NCI-H446 treated with DMSO at 0.1 percent for 48 hours (cell line): ENCODE measurements at places on chromosomes 7 and 10.

DNA sequence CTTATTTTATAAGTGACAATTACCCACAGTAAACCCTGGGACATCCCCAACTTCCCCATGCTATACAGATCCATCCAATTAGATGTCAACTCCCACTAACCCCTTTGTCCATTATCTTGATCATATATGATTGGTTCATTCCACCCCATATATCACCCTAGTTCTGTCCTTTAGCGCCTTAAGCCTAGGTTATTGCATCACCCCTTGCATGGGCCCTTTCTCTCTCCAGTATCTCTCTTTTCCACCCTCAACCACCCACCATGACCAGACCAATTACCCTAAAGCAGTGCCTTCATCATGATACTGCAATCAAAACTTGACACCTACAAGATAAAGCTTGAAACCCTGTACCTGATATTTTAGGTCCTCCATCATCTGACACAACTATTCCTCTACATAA lies 37.9 kb upstream of the GATAD1 start:
- DNase-seq = no peak

DNA sequence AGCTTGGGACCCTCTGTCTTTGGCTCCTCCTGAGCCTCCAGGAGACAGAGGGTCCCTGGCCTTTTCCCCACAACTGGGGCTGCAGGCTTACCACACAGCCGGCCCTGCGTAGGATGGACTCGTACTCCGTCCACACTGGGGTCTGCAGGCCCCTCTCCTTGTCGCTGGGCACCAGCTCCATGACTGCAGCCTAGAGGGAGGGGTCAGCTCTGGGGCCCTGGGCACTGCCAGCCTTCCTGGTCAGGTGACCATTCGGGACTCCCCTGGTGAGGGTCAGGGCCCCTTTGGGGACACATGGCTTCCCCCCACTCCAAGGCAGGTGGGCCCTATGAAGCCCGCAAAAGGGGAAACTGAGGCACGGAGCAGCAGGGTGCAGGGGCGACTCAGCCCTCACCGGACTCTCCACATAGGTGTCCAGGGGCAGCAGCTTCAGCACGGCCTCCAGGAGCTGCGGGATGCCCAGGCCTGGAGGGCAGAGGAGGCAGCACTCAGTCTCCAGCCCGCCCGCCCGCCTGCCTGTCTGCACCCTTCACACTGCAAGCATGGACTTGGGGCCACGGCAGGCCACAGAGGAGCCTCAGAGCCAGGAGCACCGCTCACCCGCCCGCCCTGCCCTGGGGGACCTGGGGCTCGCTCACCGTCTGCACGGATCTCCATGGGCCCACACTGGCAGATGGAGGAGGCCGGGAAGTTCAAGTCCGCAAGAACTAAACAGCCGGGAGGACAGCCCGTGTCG lies 1.1 kb downstream of the FUOM start:
- DNase-seq = no peak

DNA sequence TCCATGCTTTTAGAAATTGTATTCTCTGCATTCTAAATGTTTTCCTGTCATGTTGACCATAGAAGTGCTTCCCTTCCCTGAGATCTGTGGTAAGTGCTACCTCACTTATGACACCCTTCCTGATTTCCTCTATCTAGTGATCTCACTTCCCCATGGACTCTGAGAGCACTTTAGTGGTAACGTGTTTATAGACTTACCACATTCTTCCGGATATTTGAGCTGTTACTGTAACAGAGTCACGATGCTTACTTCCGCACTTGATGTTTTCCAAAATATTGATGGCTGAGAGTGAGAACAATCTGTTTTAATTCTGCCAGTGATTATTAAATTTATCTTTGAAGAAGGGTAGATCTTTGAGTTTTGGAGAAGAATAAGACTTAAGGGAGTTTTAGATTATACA lies 60.1 kb upstream of the NAMPT start:
- no peak for DNase-seq

- no peak for DNase-seq
Measured at GRCh38 chr10:104090611-104091010, 4.9 kb upstream of the COL17A1 start.

DNA sequence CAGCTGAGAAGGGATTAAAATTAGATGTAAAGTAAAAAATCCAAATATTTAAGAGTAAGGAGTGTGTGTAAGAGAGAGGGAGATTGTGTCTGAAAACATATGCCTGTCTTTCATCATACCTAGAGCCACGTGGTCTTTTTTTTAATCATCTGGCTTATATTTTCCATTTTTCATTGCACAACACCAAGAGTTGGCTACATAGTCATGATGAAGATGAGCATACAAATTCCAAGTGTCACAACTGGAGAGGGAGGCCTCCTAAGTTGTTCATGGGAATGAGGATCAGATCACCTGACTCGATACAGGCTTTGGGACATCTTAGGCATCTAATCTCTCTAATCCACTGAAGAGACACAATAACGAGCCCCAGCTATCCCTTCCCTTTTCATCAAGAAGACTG lies 47.2 kb upstream of the CCDC3 start:
- no peak for DNase-seq

GRCh38 chr7:16066805-16067459 lies 354.4 kb downstream of the CRPPA start:
- no peak for DNase-seq

DNA sequence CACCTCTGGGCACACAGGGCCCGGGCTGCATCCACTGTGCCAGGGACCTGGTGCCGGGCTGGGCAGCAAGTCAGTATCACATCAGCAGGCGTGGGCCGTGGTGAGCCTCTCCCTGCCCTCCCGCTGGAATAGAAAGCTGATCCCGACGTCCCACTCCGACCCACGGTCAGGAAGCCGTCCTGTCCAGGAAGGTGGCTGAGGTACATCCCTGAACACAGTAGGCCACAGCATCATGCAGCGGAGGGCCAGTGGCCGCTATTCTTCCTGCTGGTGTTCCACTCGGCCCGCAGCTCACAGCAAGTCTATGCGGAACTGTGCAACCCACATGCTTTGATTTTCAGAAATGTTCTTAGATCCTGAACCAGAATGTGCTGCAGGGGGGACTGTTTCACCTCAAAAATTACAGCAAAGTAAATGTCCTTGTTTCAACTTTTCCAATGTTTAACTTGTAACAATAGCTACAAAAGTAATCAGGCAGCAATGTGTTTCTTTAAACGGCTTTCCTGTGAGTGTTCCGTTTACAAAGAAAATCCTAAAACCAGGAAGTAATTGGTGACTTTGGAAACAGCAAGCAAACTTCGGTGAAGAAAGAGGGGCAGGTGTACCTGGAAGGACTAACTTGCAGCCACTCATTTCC lies 676 bp upstream of the GPR146 start:
- DNase-seq = no peak

DNA sequence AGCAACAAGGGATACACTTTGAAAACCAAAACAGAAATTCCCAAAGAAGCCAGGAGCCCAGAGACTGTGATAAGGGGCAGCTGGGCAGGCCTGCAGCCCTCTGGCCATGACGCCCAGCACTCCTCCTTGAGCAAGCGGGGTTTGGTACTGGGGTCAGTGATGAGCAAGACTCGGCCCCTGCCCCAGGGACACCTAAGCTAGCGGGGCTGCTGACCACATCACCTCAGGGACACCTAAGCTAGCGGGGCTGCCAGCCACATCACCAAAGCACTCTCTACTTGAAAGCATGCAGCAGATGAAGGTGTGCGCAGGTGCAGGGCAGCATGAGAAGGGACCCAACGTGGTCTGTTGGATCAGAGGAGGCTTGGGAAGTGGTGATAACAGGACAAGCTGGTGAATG lies 108.0 kb upstream of the PPP2R2D start:
- no peak for DNase-seq

GRCh38 chr7:1749351-1749863 lies 79.3 kb downstream of the ELFN1 start:
- no peak for DNase-seq

- DNase-seq = no peak
Measured at GRCh38 chr10:11881477-11882417, 58.6 kb downstream of the PROSER2 start.

DNA sequence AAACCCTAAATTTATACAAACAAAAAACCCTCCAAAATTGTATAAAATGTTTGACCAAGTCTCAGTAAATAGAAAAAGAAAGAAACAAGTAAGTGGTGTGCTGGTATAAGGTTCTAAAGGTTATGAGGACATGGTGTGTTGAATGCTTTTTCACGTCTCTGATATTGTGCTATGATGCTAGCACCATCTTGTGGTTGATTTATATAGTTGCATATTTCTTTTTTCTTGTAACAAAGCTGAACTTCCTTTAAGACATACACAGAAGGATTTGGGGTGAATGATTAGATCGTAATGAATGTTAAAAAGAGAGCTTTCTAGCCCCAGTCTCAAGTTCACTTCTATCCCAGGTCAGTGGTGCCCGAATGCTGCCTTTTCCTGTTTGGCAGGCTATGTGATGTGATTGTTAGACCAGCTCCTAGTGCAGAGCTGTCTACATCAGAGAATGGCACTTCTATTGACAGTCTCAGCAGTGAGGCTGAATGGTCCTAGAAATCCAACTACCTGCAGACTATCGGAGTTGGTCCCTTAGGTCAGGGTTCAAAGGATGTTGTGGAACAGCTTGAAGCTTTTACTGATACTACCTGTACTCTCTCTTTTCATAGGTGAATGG lies 25.0 kb downstream of the VTI1A start:
- peak; percentile 22 for DNase-seq

DNA sequence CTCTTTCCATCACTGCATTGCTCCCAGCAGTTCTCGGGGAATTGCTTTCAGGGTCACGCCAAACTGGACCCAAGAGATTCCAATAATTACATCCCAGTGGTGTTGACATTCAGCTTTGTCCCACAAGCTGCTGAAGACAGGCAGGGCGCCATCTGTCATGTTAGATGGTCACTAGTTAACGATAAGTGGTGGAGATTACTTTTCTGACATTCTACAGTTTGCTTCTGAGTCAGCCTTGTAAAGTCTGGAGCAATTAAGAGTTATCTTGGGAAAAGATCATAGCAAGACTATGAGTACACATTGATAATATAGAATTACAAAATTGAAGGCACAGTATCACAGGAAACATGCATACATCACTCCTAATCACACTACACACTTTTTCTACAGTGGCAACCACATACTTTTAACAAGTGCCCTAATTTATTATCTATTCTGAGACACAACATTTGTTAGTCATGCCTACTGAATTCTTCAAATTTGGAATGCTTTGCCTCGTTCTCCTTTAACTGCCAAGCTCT lies 41.9 kb downstream of the SEMA3C start:
- DNase-seq = no peak

- DNase-seq = no peak
Measured at GRCh38 chr10:10207538-10207937, 810.1 kb upstream of the CELF2 start.

GRCh38 chr10:45249978-45250693 lies 65.3 kb downstream of the OR13A1 start:
- peak; percentile 4 for DNase-seq

DNA sequence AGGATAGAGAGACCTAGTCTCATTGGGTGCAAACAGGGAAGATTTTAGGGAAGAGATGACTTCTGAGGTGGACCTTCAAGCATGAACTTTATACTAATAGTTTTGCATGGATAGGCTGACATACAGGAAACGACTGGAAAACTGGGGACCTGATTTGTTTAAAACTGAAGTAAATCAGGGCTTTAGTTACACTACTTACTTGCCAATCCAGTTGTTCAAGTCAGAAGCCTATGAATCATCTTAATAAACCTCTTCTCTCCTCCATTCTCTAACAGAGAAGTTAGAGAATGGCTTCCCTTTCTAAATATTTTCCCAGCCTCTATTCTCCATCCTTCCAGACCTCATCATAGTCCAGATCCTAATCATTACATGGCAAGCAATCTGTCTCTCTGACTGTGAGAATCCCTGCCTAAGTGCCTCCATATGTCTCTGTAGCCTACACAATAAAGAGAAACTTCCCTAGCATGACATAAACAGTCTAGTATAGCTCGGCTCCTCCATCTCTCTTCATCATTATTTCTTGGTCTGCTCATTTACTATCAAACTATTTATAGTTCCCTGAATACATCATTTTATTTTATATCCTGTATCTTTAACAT lies 55.8 kb downstream of the PRKG1 start:
- DNase-seq = peak; percentile 41

DNA sequence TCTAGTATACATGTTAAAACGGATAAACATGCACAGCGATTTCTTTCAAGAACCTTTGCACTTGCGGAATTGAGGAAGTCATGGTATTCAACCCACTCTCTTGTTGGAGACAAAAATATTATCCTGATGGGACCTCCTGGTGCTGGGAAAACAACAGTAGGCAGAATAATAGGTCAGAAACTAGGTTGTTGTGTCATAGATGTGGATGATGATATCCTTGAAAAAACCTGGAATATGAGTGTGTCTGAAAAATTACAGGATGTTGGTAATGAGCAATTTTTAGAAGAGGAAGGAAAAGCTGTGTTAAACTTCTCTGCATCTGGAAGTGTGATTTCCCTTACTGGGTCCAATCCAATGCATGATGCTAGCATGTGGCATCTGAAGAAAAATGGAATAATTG lies 6.9 kb downstream of the THNSL1 start:
- no peak for DNase-seq

- DNase-seq = no peak
Measured at GRCh38 chr7:94043299-94043698, 39.1 kb upstream of the BET1 start.

DNA sequence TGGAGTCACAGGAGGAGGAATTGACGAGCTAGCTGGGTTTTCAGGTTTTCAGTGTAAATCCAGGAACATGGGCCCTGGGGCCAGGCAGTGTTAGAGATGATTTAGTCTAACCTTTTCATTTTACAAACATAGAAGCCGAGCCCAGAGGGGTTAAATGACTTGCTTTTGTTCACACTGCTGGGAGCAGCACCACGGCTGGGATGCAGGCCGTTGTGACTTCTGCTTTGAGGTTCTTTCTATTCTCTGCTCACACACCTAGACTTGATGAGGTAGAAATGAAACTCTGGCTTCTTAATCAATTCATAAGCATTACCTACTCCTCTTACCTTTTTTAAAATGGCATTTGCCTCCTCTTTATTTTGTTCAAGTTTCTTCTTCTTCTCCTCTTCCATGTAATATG lies 36.4 kb downstream of the CREB5 start:
- no peak for DNase-seq

GRCh38 chr7:120793213-120793936 lies 64.6 kb downstream of the TSPAN12 start:
- no peak for DNase-seq

- no peak for DNase-seq
Measured at GRCh38 chr7:106177300-106177690, 65.2 kb upstream of the SYPL1 start.
